Germinal center (tissue), 1 donor: ENCODE measurements at places on chromosomes 11 and 22.

GRCh38 chr11:28820296-28820989, 712.3 kb downstream of the METTL15 start:
- no peak for DNase-seq

DNA sequence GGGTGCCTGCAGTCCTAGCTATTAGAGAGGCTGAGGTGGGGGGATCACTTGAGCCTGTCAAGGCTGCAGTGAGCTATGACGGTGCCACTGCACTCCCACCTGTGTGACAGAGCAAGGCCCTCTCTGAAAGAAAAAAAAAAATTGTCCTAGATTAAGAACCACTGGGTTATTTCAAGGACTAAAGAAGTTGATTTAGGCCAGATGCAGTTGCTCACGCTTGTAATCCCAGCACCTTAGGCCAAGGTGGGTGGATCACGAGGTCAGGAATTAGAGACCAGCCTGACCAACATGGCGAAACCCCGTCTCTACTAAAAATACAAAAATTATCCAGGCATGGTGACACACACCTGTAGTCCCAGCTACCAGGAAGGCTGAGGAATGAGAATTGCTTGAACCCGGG, 129.0 kb downstream of the MRTFA start:
- DNase-seq, result no peak

- DNase-seq, result peak; percentile 62
These were observed 9.4 kb downstream of the IGSF9B start for GRCh38 chr11:133947321-133947756.

DNA sequence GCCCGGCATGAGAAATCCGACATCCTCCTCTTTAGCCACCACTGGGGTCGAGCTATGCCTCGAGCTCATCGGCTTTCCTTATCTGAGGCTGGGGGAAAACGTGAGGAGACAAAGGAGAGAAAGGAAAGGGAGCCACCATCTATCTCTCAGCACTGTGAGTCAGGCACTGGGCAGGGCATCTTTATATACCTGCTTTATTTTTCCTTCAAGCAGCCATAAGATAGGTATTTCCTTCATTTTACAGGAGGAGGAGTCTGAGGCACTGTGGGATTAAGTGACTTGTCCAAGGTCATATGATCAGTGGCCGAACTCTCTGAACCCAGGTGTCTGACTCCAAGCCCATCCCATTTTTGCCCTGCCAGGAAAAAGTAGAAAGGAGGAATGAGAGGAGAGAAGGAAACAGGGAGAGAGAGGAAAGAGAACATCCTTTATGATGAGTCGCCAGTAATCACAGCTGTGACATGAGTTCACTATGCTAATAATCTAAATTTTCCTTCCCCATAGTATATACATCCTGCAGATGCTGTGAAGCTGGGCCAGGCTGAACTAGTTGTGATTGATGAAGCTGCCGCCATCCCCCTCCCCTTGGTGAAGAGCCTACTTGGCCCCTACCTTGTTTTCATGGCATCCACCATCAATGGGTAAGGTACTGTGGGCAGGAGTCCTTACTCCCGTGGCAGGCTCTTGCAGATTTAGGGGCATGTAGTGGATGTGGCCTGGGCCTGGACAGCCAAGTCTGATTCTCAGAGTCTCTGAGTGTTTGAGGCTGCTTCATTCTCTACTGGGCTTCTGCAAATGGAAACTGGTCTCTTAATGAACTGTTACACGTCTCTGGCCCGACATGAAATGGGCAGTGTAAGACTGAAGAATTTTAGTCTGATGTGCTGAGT, 21.8 kb downstream of the NAT10 start:
- DNase-seq, result no peak

- DNase-seq, result no peak
These were observed 66.3 kb upstream of the NAV2 start for GRCh38 chr11:19646308-19646707.

DNA sequence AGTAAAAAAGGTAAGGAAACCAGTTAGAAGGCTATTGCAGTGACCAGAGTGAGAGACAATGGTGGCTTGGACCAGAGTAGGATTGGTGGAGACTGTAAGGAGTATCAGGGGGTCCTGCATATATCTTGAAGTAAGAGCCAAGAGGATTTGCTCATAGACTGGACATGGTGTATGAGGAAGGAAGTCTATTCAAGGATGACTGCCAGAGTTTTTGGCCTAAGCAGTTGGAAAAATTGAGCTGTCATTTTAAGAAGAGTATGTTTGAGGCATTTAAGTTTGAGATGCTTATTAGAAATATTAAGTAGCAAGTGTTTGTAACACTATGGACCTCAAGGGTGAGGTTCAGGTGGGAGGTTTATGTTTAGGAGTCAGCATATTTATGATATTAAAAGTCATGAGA, 596.6 kb downstream of the METTL15 start:
- no peak for DNase-seq

DNA sequence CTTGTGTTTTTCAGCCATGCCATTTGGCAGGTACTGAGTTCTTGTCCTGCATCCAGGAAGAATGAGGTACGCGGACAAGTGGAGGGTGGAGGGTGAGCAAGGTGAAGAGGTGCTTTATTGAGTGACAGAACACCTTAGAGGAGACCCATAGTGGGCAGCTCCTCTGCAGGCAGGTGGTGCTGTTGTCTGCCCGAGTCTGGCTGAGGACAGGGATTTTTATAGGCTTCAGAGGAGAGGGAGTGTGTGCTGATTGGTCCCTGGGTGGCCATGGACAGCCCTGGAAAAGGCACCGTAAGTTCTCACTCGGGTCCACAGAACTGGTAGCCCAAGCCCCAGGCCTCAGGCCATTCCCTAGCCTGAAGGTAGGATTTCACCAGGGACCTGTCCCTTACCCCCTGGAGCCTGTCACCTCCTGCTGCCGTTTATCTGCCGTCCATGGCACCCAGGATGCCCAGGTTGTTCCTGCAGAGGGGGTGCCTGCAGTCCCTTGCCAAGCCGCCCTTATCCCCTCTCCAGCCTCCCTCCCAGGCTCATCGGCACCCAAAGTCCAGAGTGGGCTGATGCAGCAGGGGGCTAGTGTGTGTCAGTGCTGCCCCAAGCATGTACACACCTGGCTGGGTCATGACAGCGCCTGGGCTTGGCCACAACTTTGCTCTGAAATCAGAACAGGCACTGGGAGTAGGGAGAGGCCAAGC, 213.6 kb downstream of the LRRC4C start:
- no peak for DNase-seq

DNA sequence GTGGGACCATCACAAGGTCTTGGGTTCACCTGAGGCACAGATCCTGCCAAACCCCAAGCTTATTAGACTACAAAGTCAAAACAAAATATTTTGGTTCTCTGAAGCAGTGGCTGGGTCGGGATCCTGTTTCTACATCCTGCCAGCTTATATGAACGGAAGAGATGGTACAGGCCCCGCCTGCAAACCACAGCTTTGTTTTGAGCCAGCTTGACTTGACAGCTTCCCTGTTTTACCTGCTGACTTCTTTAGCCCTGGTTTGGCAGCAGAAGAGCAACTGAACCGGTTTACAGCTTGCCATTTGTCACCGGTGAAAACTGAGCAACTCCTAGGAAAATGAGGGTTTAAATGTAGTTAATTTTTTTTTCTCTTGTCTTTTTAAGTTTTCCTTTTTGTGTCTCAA, 11.4 kb downstream of the PACS1 start:
- DNase-seq, result peak; percentile 83
